ENCODE measurements at places on chromosomes 5 and 9.

DNA sequence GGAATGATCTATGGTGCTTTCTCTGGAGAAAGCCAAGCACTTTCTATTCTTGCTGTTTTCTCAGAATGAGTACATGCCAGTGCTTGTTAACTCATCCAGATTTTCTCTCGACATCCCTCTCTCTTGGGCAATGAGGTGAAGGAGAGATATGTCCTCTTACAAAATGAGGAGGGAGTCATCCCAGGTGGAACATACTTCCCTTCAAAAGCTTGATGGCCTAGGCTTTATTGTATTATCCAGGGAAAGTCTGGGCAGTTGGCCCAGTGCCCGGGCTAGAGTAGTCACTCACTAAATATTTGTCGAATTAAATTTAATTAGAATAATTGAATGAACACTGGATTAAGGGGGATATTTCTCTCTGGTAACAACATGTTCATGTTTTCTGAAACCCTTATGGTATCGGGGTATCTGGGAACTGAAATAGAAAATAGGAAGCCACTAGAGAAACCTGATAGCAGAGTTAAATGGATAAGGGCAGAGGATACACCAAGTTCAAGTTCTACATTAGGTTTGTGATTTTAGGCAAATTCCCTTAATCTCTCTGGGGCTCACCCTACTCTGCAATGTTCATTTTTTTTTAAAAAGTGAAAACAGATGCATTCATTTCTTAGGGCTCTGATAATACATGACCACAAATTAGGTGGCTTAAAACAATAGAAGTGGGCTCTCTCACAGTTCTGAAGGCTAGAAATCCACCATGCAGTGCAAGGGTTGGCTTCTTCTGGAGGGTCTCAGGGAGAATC, 99.6 kb downstream of the LIFR start:
- DNase-seq: no peak

GRCh38 chr5:83956386-83956785, 235.7 kb upstream of the HAPLN1 start:
- no peak for DNase-seq

DNA sequence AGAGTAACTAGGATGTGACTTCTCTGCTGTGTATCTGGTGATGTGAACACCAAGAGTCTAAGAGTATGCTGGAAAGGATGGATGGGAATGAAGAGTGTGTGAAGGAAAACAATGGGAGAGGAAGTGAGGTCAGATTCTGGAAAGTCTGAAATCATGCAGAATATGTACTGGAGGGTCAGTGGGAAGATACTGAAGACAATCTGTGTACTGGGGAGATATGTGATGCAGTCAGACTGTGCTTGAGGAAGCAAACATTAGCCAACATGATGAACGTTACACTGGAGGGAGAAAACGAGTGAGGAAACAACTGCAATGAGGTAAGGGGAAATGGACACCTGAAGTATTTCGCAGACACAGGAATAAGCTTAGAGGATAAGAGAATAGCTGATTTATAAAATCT, 105.7 kb downstream of the NR3C1 start:
- no peak for DNase-seq

DNA sequence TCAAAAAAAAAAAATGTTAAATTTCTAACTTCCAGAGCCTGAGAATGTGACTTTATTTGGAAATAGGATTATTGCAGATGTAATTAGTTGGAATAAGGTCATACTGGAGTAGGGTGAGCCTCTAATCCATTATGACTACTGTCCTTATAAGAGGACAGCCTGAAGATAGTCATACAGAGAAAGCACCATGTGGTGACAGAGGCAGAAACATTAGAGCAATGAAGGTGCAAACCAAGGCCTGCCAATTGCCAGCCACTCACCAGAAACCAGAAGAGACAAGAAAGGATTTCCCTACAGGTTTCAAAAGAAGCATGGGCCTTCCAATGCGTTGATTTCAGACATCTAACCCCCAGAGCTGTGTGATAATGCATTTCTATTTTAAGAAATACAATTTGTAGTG, 659.2 kb upstream of the CHD1 start:
- DNase-seq: no peak

DNA sequence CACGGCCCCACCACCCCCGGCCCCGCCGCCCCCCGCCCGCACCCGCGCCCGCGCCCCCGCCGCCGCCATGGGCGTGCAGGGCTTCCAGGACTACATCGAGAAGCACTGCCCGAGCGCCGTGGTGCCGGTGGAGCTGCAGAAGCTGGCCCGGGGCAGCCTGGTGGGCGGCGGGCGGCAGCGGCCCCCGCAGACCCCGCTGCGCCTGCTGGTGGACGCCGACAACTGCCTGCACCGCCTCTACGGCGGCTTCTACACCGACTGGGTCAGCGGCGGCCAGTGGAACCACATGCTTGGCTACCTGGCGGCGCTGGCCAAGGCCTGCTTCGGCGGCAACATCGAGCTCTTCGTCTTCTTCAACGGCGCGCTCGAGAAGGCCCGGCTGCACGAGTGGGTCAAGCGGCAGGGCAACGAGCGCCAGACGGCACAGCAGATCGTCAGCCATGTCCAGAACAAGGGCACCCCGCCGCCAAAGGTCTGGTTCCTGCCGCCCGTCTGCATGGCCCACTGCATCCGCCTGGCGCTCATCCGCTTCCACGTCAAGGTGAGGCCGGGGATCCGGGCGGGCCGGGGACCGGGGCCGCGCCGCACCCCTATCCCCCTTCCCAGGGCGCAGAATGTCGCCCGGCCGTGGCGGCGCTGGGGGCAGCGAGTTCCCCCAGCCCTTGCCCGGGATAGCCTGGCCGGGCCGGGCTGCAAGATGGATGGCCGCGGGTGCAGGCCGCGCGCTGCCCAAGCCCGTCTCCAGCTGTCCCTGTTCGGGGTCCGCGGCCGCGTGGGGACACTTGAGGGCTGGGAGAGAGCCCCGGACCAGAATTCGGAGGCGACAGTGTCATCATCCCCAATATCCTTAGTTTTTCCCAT, 594 bp downstream of the FAM120A start:
- DNase-seq: peak; percentile 89

GRCh38 chr5:81420039-81420667, 26.2 kb upstream of the ACOT12 start:
- no peak for DNase-seq

GRCh38 chr5:87438231-87438630, 25.5 kb upstream of the CCNH start:
- no peak for DNase-seq

DNA sequence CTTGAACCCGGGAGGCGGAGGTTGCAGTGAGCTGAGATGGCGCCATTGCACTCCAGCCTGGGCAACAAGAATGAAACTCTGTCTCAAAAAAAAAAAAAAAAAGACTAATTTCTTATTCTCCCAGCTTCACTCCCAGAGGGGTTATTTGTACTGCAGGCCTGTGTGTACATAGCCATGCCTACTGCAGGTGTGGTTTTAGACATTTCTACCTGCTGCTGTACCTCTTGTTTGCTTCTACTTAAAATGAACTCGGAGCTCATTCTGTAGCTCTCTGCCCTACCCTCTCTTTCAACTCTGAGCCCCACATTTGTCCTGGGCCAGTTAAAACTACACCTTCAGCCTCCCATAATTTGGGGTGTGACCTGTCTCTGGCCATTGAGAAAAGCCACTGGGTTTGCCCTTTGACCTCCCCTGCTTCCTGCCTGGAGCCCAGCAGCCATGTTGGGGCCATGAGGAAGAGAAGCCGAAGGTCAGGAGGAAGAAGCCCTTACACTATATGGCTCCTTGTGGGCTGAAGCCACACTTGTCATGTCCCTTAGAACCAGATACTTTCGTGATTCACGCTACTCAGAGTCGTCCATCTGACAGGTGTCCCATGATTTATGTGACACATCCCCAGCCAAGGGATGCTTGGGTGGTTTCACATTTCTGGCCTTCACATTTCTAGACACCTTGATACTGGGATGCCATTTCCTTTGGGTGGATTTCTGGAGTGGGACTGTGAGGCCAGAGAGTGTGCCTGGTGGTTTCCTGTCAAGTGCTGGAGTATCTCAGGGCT, 9.4 kb upstream of the CARD19 start:
- DNase-seq: no peak

DNA sequence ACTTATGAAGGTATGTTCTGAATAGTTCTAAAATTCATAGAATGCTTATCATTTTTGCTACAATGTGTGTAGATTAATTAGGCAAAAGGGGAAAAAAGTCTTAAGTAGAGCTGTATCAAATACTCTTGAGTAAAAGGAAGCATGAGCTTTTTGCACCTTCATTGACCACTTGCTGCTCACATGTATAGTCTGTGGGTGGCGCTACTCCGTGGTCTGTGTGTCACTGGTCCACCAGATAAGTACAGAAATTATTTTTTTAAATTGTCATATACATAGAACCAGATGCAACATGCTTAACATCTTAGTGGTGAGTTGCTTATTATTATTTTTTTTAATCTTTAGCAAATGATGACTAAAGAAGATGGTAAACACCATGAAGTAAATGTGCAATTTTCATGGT, 130.2 kb downstream of the MAN2A1 start:
- DNase-seq: no peak

GRCh38 chr5:107966201-107966600, 295.5 kb upstream of the EFNA5 start:
- DNase-seq: no peak

- no peak for DNase-seq
Measured at GRCh38 chr5:41721516-41721915, 148.7 kb downstream of the OXCT1 start.

DNA sequence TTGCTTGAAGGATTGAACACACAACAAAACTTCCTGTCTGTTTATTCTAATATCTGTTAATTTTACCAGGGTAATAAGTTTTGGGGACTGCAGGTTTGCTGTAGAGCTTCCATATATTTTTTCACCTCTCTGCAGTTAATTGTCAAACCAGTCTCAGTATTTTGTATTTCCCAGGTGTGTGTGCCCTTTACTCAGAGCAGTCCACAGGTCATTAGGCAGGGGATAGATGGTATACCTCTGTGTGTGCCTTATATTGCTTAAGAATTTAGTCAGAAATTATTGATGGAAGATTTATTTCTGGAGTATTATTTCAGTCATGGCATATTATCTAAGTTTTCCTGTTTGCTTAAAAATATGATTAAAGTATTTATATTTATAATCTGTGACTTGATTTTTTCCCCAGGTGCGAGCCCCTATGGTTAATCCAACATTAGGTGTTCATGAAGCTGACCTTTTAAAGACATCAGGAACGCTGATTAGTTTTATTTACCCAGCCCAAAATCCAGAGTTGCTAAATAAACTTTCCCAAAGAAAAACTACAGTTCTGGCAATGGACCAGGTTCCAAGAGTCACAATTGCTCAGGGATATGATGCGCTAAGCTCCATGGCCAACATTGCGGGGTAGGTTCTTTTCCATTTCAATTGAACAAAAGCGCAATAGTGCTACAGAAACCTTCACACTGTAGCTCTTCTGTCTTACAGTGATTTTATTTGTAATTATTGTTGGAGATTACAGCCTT, 12.6 kb downstream of the NNT start:
- DNase-seq: no peak

- DNase-seq: no peak
Measured at GRCh38 chr9:132381966-132382541, 24.6 kb downstream of the TTF1 start.

GRCh38 chr5:1004461-1005248, 3.9 kb upstream of the NKD2 start:
- peak; percentile 87 for DNase-seq

- DNase-seq: no peak
Measured at GRCh38 chr5:170563824-170564567, 60.2 kb downstream of the KCNIP1 start.

DNA sequence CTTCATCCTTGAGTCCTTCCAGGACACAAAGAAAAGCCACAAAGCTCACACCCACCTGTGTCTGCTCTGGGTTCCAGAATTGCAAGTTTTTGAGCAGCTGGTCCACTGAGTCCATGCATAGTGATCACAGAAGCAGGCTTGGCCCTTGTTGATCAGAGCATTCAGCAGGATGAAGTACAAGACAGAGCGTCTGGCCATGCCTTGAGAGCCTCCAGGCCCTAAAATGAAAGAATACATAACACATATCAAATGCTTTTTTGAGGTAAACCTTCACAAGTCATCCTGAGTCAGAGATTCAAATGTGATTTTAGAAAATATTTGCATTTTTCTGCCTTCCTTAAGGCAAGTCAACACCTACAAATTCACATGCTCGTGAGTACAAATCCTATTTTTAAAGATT, 10.3 kb downstream of the C6 start:
- DNase-seq: no peak

GRCh38 chr9:121494192-121494591, 5.5 kb downstream of the GGTA1 start:
- DNase-seq: no peak

GRCh38 chr5:150860246-150860821, 14.0 kb downstream of the IRGM start:
- DNase-seq: no peak

GRCh38 chr5:175351897-175352590, 91.9 kb downstream of the DRD1 start:
- DNase-seq: no peak

DNA sequence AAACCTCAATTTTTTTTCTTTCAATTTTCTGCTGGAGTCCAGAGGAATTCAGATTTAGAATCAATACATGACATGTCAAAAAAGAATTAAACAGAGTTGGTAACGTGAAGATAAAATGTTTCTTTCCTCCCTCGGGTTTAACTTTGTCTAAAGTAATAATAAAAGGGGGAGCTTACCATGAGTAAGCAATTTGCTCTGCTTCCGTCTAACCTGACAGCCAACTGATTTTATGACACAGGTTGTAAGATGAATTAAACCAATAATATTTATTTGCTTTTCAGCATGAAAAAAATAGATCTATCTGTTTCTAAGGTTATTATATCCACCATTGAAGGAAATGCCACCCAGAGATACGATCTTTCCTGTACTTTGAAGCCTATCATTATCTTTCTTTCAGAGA, 352.6 kb downstream of the OSTF1 start:
- no peak for DNase-seq

DNA sequence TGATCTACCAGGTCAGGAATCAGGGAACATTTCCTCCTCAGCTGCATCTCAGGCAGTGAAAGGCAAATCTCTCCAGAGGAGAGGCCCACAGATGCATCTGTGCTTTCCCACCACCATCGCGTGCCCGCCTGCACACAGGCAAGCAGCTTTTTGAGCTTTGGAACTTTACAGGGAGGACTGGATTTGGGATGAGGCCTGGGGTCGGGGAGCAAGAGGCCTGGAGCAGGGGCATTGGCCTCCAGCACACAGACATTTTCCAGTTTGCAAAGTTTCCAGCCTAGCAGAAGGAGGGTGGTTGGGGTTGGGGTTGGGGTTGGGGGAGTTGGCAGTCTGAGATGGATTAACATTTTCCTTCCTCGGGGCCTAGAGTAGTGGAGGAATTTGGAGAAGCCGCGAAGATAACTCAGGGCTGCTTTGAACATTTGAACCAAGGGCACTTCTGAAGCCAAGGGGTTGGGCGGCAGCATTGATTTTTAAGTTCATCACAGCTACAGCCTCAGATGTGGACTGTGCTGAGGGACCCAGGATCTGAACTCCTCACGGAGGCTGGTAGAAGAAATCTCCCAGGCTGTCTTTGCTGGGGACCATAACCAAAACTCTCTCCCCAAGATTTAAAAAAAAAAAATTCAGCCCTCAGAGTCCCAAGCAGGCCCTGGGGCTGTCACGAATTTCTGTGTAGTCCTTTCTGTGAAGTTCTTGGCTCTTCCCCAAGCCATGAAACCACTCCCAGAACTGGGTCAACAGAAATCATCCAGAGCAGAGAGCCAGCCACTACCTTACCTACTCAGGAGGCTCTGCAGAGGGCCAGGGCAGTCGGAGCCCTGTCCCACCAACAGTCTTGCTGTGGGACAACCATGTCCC, 25.6 kb downstream of the C5orf15 start:
- no peak for DNase-seq

- no peak for DNase-seq
Measured at GRCh38 chr5:151692312-151692711, 5.6 kb upstream of the SPARC start.

GRCh38 chr9:107172160-107172978, 110.7 kb upstream of the RAD23B start:
- DNase-seq: peak; percentile 32

GRCh38 chr5:111972080-111972479, 215.1 kb upstream of the NREP start:
- no peak for DNase-seq

All from right kidney (tissue), 9 donors.